Fibroblast of villous mesenchyme (primary cell): ENCODE measurements at places on chromosomes 1 and 21. TPM values are rescaled to one million over a fixed set of nuclear protein-coding genes. Genes with fewer than 3 reads are reported as not detected.

GRCh38 chr1:48697066-48697707 lies 79.5 kb downstream of the BEND5 start:
- DNase-seq, result peak; percentile 19

- DNase-seq, result peak; percentile 75
These were observed 636 bp upstream of the CAMK2N1 start for GRCh38 chr1:20486457-20487235.

GRCh38 chr21:30306884-30307283 lies 13.2 kb downstream of the KRTAP26-1 start:
- DNase-seq, result no peak

Gene NRAS
- total RNA-seq, result 75.1 and 86.8 TPM in 2 replicates

Gene EPS8L3
- total RNA-seq, result not detected in 2 replicates

Gene GPR89B
- total RNA-seq, result 12.6 and 19.0 TPM in 2 replicates

Gene LRRC40
- 20.9 and 27.6 TPM in 2 replicates for total RNA-seq
